HT1080 (cell line): ENCODE measurements at places on chromosomes 12 and 14.
A peak's percentile ranks its signal among the peaks of the same experiment; 100 is the strongest.

DNA sequence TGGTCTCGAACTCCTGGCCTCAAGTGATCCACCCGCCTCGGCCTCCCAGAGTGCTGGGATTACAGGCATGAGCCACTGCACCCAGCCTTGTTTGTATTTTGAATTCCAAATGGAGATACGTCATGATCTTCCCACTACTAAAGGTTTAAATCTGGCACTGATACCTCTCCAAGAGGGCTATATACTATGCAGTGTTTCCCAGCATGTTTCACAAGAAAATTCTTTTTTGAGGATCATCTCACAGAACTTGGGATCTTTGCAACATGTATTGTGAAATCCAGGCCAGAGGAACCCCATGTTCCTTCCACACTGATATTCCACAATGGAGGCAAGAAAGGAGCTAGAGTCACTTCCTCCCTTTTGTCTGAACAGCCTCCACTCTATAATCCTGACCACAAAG lies 112.7 kb downstream of the NT5DC3 start:
- peak; percentile 17 for DNase-seq

- DNase-seq, result peak; percentile 38
These were observed 15.3 kb downstream of the CFAP251 start for GRCh38 chr12:121933522-121934308.

- peak; percentile 1 for DNase-seq
These were observed 6.7 kb upstream of the LMO3 start for GRCh38 chr12:16612647-16613046.

DNA sequence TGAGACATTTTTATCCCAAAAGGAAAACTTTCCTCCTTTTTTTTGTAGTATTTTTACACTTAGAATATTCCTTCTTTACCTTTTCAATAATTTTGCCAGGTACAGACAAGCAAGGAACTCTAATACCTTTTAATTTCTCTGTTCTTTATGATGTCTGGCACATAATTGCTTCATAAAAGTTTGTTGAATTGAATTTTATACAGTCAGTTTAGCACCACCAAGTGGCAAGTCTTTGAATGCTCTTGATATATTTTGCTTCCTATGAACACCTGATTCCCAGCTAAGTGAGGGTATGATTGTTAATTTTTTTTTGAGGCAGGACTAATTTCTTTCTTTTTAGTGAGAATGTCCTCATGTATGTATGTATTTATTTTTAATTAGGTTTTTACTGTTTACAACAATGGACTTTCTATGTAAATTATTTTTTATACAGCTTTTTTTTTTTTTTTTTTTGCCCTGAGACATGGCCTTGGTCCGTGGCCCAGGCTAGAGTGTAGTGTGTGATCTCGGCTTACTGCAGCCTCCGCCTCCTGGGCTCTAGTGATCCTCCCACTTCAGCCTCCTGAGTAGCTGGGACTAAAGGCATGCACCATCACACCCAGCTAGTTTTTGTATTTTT lies 6.9 kb downstream of the TBC1D15 start:
- DNase-seq, result peak; percentile 44

GRCh38 chr12:116855744-116856470 lies 25.3 kb downstream of the HRK start:
- no peak for DNase-seq
